AG09319 (cell line): ENCODE measurements at places on chromosomes 2 and 18.

GRCh38 chr2:1864981-1865421 lies 120.7 kb upstream of the PXDN start:
- DNase-seq = no peak

GRCh38 chr2:160652236-160652635 lies 158.6 kb upstream of the RBMS1 start:
- DNase-seq = no peak

- DNase-seq = no peak
Observed at GRCh38 chr2:201536046-201536445, 84.5 kb downstream of the STRADB start.

DNA sequence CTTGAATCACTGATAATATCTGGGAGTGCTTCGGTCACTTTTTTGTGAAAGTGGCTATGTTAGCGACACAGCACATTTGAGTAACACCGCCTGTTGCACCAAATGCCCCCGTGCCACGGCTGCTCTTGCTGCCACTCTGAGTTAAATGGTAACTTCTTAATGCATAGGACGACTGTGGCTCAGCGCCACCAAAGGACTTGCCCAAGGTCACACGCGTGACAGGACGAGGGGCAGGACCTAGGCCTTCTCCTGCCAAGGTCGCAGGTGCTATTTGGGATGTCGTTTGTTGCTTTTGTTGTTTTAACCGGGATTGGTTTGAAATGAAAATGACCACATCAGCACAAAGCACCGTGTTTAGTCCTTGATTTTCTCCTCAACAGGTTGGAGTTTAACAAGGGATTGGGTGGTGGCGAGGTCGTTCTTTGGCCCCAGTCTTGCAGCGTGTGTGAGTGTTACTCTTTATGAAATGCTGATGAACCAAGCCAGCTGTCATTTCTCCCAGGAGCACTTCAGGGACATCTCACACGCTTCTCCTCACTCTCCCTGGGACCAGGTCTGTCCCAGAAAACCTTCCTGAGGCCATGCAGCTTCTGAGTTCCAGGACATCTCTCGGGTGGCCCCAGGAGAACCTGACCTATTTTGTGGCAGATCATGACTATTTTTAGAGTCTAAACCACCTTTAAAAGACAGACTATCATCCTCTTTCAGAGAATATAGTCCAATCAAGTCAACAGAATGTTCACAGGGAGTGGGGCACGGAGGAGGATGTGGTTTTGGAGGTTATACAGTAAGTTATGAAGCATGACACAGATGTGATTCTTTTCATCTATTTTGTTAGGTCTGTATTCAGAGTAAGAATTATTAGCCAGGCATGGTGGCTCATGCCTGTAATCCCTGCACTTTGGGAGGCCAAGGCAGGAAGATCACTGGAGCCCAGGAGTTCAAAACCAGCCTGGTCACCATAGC lies 49.9 kb downstream of the MTCL1 start:
- no peak for DNase-seq

- DNase-seq = peak; percentile 65
Observed at GRCh38 chr2:111975053-111975552, 76.7 kb downstream of the MERTK start.

DNA sequence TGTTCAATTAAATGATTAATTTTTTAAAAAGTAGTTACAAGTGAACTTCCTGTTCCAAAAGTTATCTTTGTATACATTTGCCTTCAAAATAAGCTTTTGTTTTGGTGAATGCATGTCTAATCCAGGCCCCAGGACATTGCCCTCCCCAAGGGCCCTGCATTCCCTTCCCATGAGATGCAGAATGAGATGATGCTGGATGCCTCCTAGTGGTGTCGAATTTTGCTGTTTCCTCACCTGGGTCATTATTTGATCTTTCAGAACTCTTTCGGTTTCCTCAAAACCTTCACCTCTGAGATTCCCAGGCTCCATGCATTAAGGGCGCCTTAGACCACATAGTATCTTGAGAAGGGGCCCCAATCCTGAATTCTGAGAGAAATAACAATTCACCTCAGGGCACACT lies 728.8 kb downstream of the CNTNAP5 start:
- no peak for DNase-seq

DNA sequence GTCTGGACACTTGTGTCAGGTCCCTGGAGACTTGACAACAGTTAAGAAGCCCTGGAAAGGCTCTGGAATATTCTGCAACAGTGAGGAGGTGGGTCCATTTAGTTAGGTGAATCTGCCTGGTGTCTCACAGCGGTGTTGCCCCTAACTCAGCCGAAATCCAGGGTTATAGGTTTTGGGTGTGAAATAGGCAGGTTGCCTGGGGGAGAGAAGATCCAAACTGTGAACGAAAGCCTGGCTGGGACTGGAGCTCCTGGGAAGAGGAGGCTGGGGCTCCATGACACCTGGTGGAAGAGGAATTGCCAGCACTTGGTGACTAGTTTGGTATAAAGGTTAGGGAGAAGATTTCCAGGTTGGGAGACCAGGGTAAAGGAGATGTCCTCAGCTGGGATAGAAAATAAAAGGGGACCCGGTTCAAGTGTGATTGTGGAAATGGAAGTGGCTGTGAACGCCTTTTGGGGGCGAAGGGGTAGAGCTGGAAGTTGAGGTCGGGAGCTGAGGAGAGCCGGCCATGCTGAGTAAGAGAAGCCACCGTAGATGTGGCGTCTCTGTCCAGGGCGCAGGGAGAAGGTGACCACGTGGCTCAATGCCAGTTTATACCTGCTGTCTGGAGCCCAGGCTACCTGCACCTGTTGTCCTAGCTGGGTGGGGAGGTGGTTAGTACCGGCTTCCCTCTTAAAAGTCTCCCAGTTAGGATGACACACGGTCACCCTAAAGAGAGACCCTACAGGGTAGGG lies 3.0 kb upstream of the GAREM2 start:
- no peak for DNase-seq

DNA sequence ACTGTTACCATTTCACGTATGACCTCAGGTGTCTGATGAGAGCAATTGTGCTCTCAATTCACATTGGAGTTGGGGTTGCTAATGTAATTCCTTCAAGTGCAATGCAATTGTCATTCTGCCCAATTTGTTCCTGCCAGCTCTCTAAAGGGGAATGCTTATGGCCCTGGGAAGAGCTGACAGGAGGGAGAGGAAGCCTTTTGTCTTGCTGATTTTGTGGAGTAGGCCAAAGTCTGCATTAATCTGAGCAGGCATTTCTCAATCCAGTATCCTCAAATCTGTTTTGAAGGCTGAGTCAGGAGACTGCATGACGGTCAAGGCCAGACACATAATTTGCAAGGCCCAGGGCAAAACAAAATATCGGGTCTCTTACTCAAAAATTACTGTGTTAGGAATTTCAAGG lies 326.4 kb upstream of the SPHKAP start:
- DNase-seq = no peak

GRCh38 chr2:37665043-37665442 lies 6.4 kb downstream of the CDC42EP3 start:
- no peak for DNase-seq

DNA sequence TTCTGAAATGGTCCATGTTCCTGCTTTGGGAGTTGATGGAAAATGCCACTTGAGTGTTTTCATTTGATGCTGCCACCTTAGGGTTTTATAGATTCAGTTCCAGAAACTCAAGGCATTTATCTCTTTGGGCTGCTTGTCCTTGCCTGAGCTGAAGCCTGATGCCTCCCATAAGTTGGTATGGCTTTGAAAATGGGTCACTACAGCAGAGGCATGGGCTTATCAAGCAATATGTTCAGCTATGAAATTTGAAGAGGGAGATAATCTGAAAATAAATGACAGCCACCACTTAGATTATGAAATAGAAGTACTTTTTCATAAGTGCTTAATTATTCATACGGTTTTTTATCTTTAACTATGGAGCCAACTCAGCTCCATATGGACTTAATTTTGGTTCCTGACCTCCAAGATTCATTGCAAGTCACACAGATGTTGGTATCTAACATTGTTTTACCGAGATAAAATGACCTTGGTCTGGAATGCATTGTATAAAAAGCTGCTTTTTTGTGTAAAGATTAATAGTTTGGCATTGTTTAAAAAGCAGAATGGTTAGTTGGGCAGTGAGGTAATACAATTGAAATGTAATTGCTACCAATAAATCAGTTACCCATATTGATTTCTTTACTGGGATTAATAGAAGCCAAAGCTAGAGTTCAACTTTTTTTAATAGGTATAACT lies 4.5 kb downstream of the SLC14A1 start:
- DNase-seq = peak; percentile 59

- no peak for DNase-seq
Observed at GRCh38 chr2:201883606-201884369, 77.5 kb downstream of the CDK15 start.
